Stimulated activated CD4-positive, alpha-beta T cell treated with anti-CD3 and anti-CD28 coated beads, Interleukin-2, amount 100 ng/mL, for 48 hours (primary cell): ENCODE measurements at places on chromosomes 2 and 18.

GRCh38 chr2:37623971-37624900 is 47.2 kb downstream of the CDC42EP3 start:
- no peak for DNase-seq

DNA sequence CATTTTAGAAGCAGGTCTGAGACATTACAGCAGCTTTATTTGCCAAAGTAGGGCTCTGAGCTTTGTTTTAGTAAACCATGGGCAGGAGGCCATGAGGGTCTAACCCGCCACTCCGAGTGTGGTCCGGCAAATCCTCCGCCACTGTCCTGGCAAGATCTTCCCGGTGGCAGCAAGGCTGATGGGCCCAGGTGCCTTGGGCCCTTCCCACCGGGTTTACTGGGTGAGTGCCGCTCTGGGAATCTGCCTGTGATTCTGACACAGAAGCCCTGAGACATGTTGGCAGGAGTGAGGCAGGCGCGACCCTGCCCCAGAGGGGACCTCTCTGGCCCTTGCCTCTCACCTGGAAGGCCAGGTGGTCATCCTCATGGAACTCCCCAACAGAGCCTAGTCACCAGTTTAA is 29.9 kb downstream of the MTERF4 start:
- DNase-seq: no peak

GRCh38 chr2:51981783-51982182 is 949.9 kb upstream of the NRXN1 start:
- DNase-seq: no peak

DNA sequence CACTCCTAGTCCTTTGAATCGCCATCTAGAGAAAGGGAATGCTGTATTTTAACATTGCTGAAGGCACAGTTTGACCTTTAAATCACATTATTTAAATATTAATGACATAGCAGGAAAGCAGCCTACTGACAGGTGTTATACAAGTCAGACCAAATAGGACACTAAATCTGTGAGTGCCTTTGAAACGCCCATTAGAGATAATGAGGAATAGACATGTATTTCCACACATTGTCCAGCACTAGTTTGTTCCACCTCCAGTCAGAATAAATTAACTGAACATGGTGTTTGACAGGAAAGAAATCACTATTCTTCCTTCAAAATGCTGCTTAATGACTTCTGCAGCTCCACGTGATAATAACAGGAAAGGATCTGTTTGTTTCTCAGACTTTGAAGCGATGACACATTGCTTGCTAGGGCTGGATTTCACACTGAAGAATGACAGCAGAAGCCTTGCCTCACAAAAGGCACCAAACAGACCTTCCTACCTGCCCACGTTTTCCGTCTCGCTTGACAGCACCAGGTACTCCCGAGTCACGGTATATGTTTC is 90.5 kb upstream of the DDX18 start:
- DNase-seq: no peak

DNA sequence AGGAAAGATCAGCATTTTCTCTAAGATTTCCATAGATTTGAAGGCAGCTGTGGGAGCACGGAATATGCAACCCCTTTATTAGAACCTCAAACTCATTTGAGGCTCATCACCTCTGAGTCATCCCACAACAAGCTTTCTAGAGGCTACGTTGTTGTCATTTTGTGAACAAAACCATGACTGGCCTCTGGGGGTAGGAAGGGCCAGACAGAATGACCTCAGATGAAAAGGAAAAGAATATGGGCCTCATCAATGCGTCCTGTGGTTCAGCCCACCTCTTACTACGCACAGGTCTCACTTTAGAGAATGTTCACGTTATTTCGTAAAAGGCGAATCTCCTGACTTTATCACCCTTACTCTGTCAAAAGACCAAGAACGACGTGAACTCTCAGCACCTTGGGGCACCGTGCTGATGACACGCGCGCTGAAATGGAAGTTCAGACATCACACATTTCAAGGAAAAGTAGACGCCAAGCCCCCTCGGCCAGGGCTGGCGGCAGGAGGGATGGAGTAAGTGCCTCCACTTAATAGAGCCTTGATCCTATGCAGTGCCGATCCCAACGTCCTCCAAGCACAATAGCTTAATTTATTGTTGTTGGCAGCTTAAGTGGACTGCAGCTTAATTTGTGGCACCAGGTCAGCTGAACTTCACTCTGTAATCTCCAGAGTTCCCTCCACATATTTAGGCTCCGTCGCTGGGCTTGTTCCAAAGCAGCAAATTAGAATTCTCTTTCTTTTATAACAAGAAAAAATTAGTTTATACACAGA is 208.3 kb downstream of the EIPR1 start:
- no peak for DNase-seq

- no peak for DNase-seq
Observed at GRCh38 chr18:56712761-56713160, 61.6 kb downstream of the WDR7 start.

DNA sequence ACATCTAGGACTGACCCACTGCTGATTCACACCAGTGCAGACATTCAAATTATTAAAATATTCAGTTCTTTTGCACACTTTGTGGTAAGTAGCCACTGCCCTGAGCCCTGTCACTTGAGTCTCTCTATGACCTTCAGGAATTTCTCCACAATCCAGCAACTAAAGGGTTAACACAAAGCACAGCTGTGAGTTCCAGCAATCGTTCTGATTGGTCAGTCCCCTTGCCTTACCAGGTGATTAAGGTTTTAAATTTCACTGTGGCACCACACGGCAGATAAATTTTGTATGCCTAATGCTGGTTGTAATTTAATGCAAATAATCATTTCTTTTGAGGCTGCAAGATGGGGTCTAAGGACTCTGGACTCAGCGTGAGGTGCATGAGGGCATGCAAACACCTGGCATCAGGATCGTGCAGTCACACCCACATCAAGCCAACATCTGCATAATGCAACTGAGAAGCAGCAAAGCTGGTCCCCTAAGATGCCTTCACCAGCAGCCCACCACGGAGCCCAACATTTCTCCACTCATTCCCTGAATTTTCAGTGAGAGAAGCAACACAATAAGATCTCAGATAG is 36.6 kb downstream of the SLC14A1 start:
- DNase-seq: no peak

GRCh38 chr18:13324880-13325279 is 106.3 kb downstream of the LDLRAD4 start:
- no peak for DNase-seq

DNA sequence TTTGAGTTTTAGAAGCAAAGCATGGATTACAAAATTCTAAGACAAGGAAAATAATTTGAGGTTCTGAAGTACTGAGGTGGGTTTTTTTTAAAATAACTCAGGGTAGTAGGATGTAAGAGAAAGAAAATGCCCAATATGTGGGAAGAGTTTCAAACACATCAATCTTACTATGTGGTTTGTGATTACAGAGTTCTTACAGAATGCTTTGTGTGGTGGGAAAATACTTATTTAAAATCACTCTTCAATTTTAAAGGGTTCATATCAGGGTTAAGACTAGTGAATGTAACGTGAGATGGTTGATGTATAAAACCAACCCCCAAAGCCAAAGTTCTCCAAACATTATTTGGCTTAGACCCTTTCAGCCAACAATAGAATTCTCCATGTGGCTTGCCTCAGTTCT is 173.5 kb downstream of the UBE2E3 start:
- DNase-seq: no peak

DNA sequence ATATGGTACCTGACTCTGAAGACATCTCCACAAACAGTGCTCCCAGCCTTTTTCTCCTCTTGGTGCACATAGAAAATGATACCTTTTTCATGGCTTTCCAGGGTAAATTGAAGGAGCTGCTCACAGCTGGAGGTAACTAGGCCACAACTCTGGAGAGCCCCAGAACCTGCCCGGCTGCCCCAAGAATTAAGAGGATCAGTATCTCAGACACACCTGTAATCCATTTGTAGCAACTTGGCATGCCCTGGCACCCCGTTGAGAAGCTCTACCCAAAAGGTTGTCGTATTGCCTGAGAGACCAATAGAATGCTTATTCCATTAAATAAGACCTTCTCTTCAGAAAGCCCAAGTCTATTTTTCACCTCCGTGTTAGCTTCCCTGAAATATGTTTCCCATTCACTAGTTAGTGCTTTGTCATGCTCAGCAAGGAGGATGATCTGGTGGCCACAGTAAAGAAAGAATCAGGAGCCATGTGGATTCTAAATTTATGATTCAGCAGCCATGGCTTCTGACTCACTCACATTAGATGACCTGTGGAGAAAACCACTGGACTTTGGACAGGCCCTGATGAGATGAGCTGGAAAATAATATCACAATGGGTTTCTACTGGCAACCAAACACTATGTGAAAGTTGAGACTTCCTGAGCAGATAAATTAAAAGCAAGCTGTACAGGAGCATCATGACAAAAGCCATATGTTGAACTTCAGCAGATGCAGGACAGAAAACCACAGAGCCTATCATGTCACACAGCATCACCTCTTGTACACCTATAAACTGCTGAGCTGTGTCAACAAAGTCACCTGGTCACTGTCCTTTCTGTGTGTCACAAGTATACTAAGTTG is 253.3 kb upstream of the OSR1 start:
- no peak for DNase-seq

- no peak for DNase-seq
Observed at GRCh38 chr2:156340804-156341451, 8.4 kb upstream of the NR4A2 start.

DNA sequence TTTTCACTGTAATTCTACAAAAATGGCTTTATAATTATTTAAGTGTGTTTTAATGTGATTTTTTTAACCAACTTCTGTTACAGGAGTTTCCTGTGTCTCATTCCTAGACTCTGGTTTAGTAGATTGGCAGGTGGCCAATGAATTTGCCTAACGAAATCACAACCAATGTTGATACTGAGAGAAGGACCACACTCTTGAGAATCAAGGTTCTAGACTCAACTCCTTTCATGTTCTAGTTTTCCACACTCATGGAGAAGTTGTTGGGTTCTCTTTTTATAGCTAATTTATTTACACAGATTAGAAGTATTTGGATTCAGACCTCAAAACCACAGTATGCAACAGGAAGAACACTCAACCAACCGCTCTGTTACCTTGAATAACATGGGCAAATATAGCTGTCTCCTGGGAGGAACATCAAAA is 22.6 kb upstream of the USP34 start:
- no peak for DNase-seq

DNA sequence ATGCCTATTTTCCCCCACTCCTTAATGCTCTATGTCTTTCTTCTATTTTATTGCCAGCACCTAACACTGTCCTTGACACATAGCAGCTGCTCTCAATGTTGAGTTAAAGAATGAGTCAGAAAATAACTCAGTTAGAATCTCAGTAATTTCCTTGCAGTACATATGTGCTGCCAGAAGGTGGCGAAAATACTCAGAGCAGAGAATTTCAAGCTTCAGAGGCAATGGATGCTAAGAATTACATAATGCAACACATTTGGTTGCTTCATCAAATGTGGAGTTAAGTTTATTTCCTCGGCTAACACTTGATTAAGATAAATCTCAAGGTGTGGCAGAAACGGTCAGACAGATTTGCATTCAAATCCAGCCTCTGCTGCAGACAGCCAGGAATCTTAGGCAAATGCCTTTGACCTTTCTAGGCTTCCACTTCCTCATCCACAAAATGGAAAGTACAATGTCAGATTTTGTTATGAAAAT is 105.6 kb downstream of the VSNL1 start:
- DNase-seq: peak; percentile 59

DNA sequence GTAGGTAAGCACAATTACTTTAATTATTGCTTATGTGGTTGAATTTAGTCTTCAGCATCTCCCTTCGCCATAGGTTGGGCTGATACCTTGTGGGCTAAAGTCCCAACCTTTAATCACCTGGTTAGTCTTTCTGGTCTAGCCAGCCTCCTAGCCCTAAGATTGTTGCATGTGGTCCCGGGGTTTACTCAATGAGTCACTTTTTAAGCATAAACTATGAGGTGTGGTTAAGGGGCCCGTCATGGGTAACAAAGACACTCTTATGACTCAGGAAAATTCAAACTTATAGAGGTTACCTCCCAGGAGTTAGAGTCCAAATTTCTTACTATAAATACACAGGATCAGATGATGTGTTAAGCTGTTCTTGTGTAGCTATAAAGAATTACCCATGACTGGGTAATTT is 841.6 kb downstream of the TRIB2 start:
- no peak for DNase-seq

GRCh38 chr2:52613064-52613463 is 1154.5 kb upstream of the CHAC2 start:
- no peak for DNase-seq

DNA sequence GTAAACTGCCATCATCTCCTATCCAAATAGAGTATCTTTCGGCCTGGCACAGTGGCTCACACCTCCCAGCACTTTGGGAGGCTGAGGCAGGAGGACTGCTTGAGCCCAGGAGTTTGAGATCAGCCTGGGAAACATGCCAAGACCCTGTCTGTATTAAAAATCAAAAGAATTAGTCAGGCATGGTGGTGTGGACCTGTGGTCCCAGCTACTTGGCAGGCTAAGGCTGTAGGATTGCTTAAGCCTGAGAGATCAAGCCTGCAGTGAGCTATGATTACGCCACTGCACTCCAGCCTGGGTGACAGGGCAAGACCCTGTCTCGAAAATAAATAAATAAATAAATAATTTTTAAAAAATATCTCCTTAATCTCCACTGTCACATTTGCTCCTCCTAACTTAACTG is 14.7 kb upstream of the ARPC2 start:
- no peak for DNase-seq

- no peak for DNase-seq
Observed at GRCh38 chr2:240441326-240441992, 6.0 kb downstream of the GPC1 start.

DNA sequence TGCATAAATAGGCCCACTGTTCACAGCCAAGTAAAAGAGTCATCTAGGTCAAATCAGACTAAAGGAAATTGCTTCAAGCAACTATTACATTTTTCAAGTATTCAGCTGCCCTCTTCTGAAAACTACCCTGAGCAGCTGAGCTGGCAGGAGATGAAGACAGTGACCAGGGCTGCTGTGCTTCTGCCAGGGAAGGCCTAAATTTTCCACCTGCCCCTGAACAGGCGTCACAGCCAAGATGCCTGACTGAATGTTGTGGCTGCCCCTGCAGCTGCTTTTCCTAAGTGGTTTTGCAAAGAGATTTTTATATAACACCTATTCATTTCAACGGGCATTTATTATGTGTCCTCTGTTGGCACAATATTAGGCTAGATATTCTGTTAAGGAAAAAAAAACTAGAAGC is 96.7 kb upstream of the RPE start:
- no peak for DNase-seq

DNA sequence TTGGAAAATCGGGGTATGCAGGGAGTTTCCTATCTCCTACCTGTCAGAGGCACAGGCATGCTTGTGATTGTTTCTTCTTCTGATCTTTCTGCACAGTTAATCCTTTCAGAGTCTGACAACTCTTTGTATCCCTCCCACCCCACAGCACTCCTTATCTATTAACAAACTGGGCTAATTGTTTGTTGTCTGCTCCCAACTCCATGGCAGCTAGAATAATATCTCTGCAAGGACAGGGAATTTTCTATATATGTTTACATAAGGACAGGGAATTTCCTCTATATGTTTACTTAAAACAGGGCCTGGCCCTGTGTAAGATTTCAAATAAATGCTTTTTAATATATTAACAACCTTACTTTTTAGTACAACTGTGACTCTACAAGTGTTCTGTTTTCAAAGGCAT is 36.0 kb upstream of the VRK2 start:
- no peak for DNase-seq
